ENCODE measurements at places on chromosomes 12 and 14.

- DNase-seq: peak; percentile 49
Observed at GRCh38 chr12:1914114-1914911, 4.1 kb downstream of the CACNA2D4 start.

- DNase-seq: no peak
Observed at GRCh38 chr12:113425960-113426453, 3.8 kb downstream of the SDSL start.

GRCh38 chr14:48384821-48385220, 709.4 kb upstream of the MDGA2 start:
- no peak for DNase-seq

GRCh38 chr12:1047898-1048660, 57.1 kb downstream of the ERC1 start:
- no peak for DNase-seq

DNA sequence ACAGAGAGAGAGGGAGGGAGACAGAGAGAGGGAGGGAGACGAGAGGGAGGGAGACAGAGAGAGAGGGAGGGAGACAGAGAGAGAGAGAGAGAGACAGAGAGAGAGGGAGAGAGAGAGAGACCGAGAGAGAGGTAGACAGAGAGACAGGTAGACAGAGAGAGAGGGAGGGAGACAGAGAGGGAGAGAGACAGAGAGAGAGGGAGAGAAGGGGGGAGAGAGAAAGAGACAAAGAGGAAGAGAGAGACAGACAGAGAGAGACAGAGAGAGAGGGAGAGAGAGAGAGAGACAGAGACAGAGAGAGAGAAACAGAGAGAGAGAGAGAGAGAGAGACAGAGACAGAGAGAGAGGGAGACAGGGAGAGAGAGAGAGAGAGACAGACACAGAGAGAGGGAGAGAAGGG, 47.8 kb upstream of the GALNT9 start:
- DNase-seq: no peak

- no peak for DNase-seq
Observed at GRCh38 chr12:110849748-110850403, 3.1 kb downstream of the CCDC63 start.

GRCh38 chr14:61355892-61356325, 34.5 kb downstream of the PRKCH start:
- DNase-seq: peak; percentile 67

DNA sequence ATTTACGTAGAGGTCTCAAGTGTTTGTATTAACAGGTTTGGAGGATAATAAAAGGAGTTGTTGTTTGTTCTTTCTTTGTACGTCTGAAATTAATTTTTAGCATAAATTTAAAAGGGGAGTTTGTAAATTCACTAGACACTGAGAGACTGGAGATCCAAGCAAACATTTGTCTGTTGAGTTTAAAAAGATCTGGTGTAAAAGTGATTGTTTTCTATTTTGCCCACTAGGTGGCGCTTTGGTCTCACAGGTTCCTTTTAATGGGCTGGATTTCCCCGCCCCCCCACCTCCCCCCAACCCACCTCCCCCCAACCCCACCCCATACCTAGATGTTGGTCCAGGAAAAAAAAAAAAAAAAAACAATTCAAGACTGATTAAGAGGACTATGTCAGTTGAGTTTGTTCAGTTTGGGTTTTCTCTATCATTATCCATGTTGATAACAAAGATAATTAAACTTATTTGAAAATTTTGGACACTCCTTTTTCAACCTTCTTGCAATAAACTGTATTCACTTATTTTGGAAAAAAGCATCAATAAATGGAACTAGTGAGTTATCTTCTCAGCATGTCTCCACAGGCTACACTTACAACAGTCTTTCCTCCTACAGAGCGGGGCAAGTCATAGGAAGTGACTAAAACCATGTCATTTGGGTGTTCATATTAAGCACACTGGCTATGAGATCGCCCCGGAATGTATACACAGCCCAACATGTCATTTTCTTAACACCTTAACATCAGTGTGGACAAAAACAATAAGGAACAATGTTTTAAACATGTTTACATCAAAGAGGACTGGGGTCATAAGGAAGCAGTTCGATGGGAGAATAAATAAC, 841.1 kb downstream of the NRXN3 start:
- DNase-seq: no peak

GRCh38 chr12:39574785-39575497, 44.7 kb downstream of the ABCD2 start:
- DNase-seq: no peak
